ENCODE measurements at places on chromosomes 1 and 21.

GRCh38 chr1:155932487-155932886, 1.7 kb downstream of the KHDC4 start:
- DNase-seq = no peak

DNA sequence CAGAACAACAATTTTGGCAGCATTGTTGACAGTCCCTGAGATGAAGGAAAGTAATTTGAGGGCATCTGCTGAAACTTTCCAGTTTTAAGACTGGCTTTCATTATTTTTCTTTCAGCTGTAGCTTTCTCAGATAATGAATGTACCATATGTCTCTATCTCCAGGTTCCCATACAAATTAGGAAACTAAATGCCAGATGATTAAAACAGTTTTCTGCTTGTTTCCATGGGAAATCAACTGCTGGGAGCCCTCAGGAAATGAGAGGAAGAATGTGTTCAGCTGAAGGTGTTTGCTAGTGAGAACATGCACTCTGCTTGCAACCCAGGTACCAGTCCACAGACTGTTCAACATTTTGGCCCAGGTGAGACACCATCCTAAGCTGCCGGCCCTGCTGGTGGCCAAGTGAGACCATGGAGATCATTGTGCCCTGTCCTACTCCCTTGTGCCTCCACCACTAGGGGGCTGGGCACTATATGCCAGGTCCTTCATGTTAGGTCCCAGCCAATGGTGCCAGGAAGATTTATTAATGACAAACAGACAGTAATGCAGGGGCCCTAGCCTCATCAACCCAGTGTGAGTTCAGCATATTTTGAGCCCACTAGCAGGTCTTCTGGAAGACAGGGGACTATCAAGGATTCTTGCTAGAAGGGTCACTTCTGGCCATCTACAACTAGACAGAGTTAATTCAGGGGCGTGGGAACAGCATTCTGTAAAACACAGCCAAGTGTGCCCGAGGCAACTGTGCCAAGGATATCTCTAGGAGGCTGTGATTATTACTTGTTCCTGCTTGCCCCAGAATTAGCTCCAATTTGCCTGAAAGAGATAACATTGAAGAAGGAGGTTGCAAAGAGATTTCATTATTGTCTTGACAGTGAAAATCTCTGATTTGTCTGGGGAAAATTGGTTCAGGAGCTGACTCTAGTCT, 17.0 kb upstream of the LRRC8C start:
- no peak for DNase-seq

- no peak for DNase-seq
These were observed 255.0 kb downstream of the VAV3 start for GRCh38 chr1:107710005-107710404.

DNA sequence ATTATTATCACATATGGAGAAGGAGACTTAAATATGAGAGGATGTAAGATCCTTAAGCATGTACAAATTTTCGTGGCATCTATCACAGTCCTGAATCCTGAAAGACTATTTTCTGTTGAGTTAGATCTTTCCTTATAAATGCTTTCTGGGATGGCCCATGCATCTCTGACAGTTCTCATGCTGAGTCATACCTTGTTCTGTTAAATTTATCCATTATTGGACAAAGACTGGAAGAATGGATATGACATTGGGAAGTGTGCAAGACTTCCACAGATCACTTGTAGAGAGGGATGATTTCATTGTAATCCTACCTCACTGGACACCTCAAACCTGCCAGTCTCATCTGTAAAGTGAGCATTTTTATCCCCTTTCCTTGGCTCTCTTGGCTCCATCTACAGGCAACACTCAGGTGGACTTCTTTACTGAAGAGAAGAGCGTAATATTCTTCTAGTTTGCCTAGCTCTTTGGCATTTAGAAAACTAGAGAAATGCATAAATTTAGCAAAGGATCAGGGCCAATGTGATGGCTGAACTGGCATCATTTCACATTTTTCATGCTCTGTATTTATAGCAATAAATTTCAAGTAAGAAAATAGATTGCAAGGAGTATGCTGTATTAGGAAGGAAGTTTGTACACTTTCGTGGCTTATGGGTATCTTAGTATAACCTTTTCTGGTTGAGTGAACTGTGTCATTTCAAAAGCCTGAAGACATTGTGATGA, 128.2 kb downstream of the NFIA start:
- no peak for DNase-seq

GRCh38 chr1:118993700-118994026, 5.5 kb upstream of the TBX15 start:
- DNase-seq = no peak

GRCh38 chr1:202811296-202812175, 782 bp downstream of the PCAT6 start:
- no peak for DNase-seq
